ENCODE measurements at places on chromosomes 6 and 20.

GRCh38 chr6:126429866-126430265 is 90.0 kb downstream of the CENPW start:
- H3K36me3 ChIP-seq = no peaks in the 10 kb centered on the region
- no peak overlapping the region for H3K4me3 ChIP-seq
- peaks cover 6% of the 10 kb centered on the region for H3K4me1 ChIP-seq
- no peak overlapping the region for H3K27ac ChIP-seq
- DNase-seq = no peak
- no peaks in the 10 kb centered on the region for H3K27me3 ChIP-seq

DNA sequence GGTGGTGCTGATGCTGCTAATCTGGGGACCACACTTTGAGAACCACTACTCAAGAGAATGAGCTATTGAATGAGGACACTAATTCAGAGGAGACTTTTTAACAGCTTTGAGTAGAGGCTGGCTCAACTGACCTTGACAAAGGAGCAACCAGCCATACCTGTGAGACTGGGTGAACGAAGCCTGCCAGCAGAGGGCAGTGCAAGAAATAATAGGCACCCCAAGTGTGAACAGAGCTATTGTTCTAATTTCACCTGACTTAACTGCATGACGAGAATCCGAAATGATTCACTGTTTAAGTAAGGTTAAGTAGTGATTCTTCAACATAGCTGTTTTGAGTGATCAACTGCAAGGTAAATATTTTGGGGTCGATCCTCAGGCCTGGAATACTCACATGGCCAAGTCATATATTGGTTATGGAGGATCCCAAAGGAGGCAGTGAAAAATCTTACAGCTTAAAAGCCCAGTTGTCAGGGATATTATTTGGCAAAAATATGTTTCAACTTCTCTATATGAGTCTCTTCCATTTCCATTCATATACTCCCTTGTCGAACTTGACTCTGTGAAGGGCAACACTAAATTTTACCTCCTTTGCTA is 550.5 kb upstream of the MARCKS start:
- no peaks in the 10 kb centered on the region for H3K36me3 ChIP-seq
- peak; percentile 62 for DNase-seq
- no peak overlapping the region for H3K4me3 ChIP-seq
- H3K27ac ChIP-seq = no peak overlapping the region
- H3K4me1 ChIP-seq = peaks cover 9% of the 10 kb centered on the region

GRCh38 chr20:52766645-52767435 is 205.3 kb upstream of the TSHZ2 start:
- no peak overlapping the region for H3K4me3 ChIP-seq
- no peaks in the 10 kb centered on the region for H3K4me1 ChIP-seq
- H3K27me3 ChIP-seq = no peaks in the 10 kb centered on the region
- no peak overlapping the region for H3K27ac ChIP-seq
- DNase-seq = no peak

GRCh38 chr6:162817196-162817595 is 89.4 kb downstream of the PACRG start:
- no peaks in the 10 kb centered on the region for H3K36me3 ChIP-seq
- no peaks in the 10 kb centered on the region for H3K4me1 ChIP-seq
- no peak overlapping the region for H3K27ac ChIP-seq
- H3K27me3 ChIP-seq = no peaks in the 10 kb centered on the region
- H3K4me3 ChIP-seq = no peak overlapping the region

- peaks cover 9% of the 10 kb centered on the region for H3K27me3 ChIP-seq
- DNase-seq = no peak
Observed at GRCh38 chr6:4965562-4966389, 38.1 kb downstream of the RPP40 start.

GRCh38 chr6:28808383-28808782 is 115.4 kb downstream of the TRIM27 start:
- no peaks in the 10 kb centered on the region for H3K36me3 ChIP-seq

GRCh38 chr6:166520905-166521834 is 65.3 kb downstream of the RAMACL start:
- H3K27ac ChIP-seq = no peak overlapping the region
- no peaks in the 10 kb centered on the region for H3K36me3 ChIP-seq
- no peak overlapping the region for H3K4me3 ChIP-seq
- H3K27me3 ChIP-seq = peaks cover 38% of the 10 kb centered on the region
- H3K4me1 ChIP-seq = no peaks in the 10 kb centered on the region

DNA sequence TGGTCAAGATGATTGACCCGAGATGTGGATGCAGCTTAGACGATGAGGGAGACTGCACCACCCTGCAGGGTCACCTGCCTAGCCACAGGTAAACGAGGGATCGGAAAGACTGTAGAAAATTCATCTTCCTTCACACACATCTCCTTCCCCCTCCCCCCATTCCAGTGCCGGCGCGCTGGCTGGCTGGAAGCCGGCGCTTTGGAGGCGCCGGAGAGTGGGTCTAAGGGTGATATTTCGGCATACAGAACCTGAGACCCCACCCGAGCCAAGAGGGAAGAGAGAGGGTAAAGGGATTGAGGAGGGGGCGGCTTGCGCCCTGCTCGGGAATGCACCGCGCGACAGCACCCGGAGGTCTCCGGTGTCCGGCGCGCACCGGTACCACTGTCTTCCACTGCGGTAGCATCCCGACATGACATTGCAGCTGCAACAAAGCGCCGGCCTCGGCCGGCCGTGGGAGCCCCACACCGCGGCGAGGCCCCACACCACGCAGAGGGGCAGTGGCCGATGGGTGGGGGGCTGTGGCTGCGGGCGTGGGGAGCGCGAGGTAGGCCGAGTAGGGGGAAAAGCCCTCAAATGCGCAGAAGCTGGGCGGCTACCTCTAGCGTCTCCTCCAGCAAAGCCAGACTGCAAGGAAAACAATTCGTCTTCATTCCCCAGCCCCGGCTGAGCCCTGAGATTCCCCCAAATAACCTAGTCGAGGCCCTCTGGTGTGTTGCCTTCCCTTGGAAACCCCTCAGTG is 984 bp downstream of the TNFRSF21 start:
- DNase-seq = no peak
- peaks cover 24% of the 10 kb centered on the region for H3K27me3 ChIP-seq
- peak overlapping the region; percentile 93 for H3K4me3 ChIP-seq
- peaks cover 3% of the 10 kb centered on the region for H3K36me3 ChIP-seq

DNA sequence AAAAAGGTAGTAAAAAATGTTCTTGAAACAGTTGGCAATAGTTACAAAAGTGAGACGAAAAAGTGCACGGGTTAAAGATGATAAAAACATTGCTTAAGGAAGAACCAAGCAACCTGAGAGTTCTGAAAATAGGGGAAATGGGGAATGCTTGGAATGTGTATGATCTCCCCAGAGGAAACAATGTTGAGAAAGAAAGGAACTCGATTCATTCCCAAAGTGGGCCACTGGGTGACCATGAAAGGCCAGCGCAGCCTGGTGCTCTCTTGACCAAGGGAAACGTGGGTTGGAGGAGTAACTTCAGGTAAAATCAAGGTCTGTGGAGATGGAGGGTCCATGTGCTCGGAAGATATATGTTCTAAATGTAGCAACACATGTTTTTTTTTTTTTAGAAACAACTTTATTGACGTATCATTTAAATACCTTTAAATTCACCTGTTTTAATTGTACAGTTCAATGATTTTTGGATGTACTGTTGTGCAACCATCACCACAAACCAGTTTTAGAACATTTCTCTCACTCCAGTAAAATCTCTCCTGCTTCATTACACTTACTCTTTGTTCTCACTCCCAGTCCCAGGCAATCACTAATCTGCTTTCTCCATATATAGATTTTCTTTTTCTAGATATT is 34.5 kb upstream of the CEP85L start:
- no peaks in the 10 kb centered on the region for H3K36me3 ChIP-seq
- H3K4me1 ChIP-seq = no peaks in the 10 kb centered on the region
- no peak overlapping the region for H3K4me3 ChIP-seq
- no peaks in the 10 kb centered on the region for H3K27me3 ChIP-seq

GRCh38 chr20:33662172-33662571 is at the start of gene C20orf144:
TSS of gene C20orf144 (plus strand) at chr20:33662327. CDS start at chr20:33662346, 19 bp downstream.
- H3K4me3 ChIP-seq = peak within 1 kb of the TSS; percentile 77
- peak within 1 kb of the TSS; percentile 65 for H3K27ac ChIP-seq
- peaks cover 42% of the 10 kb centered on the region for H3K36me3 ChIP-seq
- H3K4me1 ChIP-seq = peaks cover 28% of the 10 kb centered on the region
- H3K27me3 ChIP-seq = no peaks in the 10 kb centered on the region

DNA sequence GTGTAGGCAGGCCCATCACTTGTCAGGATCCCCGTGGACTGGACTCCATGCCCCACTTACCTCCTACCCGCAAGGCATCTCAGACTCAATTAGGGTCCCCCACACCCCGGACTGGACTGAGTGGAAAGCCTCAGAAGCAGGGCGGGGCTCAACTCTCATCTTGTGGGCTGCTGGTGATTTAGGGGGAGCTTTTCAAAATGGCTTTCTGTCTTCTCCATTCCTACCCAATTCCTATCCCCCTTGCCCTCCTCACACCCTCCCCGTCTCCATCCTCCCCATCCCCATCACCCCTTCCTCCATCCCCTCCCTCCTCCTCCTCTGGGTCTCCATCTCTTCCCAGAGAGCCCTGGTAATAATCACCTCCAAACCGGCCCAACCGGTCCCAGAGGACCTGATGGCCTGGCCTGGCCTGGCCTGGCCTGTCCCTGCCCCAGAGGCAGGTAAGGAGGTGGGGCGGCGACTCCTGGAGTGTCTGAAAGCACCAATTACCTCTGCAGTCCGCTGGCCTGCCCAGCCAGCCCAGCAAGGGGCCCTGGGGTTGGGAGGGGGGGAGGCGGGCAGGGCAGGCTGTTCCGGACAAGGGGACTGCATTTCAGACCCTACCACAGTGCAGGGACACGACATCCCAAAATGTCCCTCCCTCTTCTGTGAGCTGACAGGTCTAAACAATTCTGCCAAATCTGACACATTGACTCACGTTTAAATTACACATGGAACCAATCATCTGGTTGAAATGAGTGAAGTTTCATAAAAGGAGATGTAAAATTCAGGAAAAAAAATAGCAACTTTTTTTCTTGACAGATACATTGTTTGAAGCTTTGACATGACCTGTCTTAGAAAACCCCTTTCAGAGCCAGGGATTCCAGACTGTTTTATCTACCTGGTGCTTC is 24.8 kb downstream of the MAFB start:
- H3K27ac ChIP-seq = no peak overlapping the region
- no peak for DNase-seq
- no peak overlapping the region for H3K4me3 ChIP-seq
- no peaks in the 10 kb centered on the region for H3K27me3 ChIP-seq
- H3K4me1 ChIP-seq = peaks cover 33% of the 10 kb centered on the region

DNA sequence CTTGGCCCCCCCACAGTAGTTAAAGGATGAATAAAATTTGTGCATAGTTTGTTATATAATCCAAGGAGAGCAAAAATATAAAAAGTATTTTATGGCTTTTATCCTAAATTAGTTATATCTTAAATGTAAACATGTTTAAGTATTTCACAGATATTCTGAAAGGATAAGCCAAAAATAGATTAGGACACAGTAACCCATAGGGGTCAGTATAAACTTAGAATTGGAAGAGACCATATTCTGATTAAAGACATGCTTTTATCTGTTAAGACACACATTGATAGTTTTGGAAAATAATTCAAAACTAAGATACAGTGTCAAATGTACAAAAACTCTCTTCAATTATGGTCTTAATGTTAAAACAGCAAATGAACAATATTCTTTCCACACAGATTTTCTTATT is 4.5 kb upstream of the SERINC1 start:
- no peaks in the 10 kb centered on the region for H3K27me3 ChIP-seq
- H3K4me1 ChIP-seq = peaks cover 6% of the 10 kb centered on the region
- no peak overlapping the region for H3K4me3 ChIP-seq
- H3K36me3 ChIP-seq = no peaks in the 10 kb centered on the region

GRCh38 chr6:26016963-26017631 is 54.5 kb downstream of the TRIM38 start:
- DNase-seq = no peak
- H3K27me3 ChIP-seq = no peaks in the 10 kb centered on the region
- H3K36me3 ChIP-seq = no peaks in the 10 kb centered on the region
- H3K27ac ChIP-seq = no peak overlapping the region

DNA sequence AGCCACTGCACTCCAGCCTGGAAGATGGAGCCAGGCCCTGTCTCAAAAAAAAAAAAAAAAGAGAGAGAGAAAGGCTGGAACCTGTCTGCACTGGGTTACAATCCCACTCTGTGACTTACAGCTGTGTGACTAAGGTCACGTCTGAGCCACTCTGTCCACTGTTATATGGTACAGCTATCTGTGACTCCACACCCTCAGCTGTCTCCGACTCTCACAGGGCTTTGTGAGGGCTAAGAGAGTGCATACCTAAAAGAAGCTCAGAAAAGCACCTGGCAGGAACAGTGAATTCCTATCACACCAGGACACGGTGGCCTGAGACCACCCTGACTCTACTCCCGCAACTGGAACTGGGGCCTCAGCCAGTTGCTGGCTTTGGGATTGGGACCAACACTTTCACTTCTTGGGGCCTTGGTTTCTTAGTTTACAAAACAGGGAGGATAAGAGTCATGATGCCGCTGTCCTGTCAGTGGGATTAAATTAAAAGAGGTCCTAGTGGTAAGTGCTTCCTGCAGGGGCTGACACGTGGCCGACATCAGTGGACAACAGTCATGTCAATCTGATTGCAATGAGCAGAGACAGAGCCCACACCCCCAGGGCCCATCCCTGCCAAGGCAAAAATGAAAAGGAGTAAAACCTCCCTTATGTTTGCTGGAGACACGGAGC is 5.7 kb upstream of the CD93 start:
- no peak for DNase-seq
- no peak overlapping the region for H3K27ac ChIP-seq
- no peak overlapping the region for H3K4me3 ChIP-seq
- H3K4me1 ChIP-seq = no peaks in the 10 kb centered on the region
- H3K36me3 ChIP-seq = no peaks in the 10 kb centered on the region
- H3K27me3 ChIP-seq = peaks cover 32% of the 10 kb centered on the region

GRCh38 chr6:46352541-46353268 is 138.5 kb downstream of the RCAN2 start:
- no peaks in the 10 kb centered on the region for H3K27me3 ChIP-seq
- no peak for DNase-seq
- no peak overlapping the region for H3K27ac ChIP-seq
- peaks cover 15% of the 10 kb centered on the region for H3K4me1 ChIP-seq
- H3K36me3 ChIP-seq = no peaks in the 10 kb centered on the region
- H3K4me3 ChIP-seq = no peak overlapping the region

GRCh38 chr6:36358226-36358915 is 21.7 kb upstream of the BNIP5 start:
- no peaks in the 10 kb centered on the region for H3K27me3 ChIP-seq
- no peak overlapping the region for H3K27ac ChIP-seq
- peak; percentile 34 for DNase-seq
- H3K4me1 ChIP-seq = peaks cover 14% of the 10 kb centered on the region
- H3K36me3 ChIP-seq = no peaks in the 10 kb centered on the region
